ENCODE measurements at places on chromosomes 13 and 19. TPM values are rescaled to one million over a fixed set of nuclear protein-coding genes. Genes with fewer than 3 reads are reported as not detected.

CD209 gene
- not detected for polyA plus RNA-seq

CYP2S1 gene
- 1.4 TPM for polyA plus RNA-seq

ZNF324B gene
- not detected for polyA plus RNA-seq

TRAPPC6A gene
- polyA plus RNA-seq, result 132 TPM

CEACAM5 gene
- not detected for polyA plus RNA-seq

MEX3D gene
- not detected for polyA plus RNA-seq

PSPN gene
- polyA plus RNA-seq, result 0.65 TPM

TYK2 gene
- 40.6 TPM for polyA plus RNA-seq

ETV2 gene
- polyA plus RNA-seq, result 0.68 TPM

SMIM44 gene
- not detected for polyA plus RNA-seq

IL11 gene
- not detected for polyA plus RNA-seq

KLK4 gene
- polyA plus RNA-seq, result not detected

RNF113B gene
- polyA plus RNA-seq, result not detected

CEACAM1 gene
- not detected for polyA plus RNA-seq

FPR2 gene
- polyA plus RNA-seq, result not detected

KIR2DL3 gene
- polyA plus RNA-seq, result 38.6 TPM

CD177 gene
- not detected for polyA plus RNA-seq

KCNRG gene
- 0.36 TPM for polyA plus RNA-seq

ZNF528 gene
- 9.9 TPM for polyA plus RNA-seq

ZNF439 gene
- 2.0 TPM for polyA plus RNA-seq

NLRP5 gene
- polyA plus RNA-seq, result not detected
